Myocyte (in vitro differentiated cells): ENCODE measurements at places on chromosomes 2 and 18. TPM values are rescaled to one million over a fixed set of nuclear protein-coding genes. Genes with fewer than 3 reads are reported as not detected.

- DNase-seq, result peak; percentile 67
These were observed 4.8 kb upstream of the MRPL44 start for GRCh38 chr2:223952280-223952968.

GRCh38 chr2:46146866-46147502 is 150.2 kb upstream of the EPAS1 start:
- DNase-seq, result no peak

GRCh38 chr2:33432871-33433270 is 43.6 kb upstream of the RASGRP3 start:
- no peak for DNase-seq

DNA sequence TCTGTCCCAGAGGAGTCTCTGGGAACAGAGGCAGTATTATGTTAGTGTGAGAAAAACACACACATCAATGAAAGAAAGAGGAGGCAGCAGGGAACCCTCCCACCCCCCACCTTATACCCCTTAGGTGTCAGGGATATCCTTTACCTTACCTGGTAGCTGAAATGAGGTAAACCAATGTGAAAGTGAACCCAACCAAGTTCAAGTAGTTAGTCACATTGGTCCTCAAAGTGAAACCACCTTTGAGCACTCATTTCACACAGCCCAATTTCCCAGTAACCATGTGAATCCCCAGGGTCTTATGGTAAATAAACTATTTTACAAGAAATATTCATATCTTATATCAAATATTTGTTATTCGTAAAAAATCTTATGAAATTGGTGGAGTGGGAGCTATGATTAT is 377.8 kb downstream of the LRATD1 start:
- no peak for DNase-seq

GRCh38 chr2:236928380-236929037 is 157.2 kb upstream of the COPS8 start:
- DNase-seq, result peak; percentile 18

GRCh38 chr18:48649231-48649630 is 110.4 kb downstream of the CTIF start:
- no peak for DNase-seq

Gene LOXHD1
- total RNA-seq, result not detected in 2 replicates

DNA sequence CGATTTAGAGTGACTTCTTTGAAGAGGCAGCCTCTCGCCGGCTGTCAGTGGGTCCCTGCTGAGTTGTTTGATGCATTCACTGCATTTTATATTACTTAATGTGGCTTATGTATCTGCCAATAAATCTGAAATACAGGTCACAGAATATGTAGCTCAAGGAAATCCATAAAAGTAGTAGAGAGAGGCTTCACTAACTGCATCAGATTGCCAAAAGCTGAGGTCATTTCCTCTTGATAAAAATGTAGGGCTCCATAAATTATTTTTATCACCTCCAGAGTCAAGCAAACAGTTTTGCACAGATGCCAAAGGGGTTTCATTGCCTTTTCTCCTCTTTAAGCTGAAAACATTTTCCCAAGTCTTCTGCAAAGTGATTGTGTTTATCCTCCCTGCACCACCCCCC is 36.5 kb upstream of the CCDC93 start:
- no peak for DNase-seq

GRCh38 chr2:144480285-144480684 is 39.6 kb downstream of the ZEB2 start:
- DNase-seq, result no peak

GRCh38 chr2:235699576-235699975 is 205.7 kb downstream of the AGAP1 start:
- no peak for DNase-seq

Gene KCNE4
- 27.1 and 27.9 TPM in 2 replicates for total RNA-seq

DNA sequence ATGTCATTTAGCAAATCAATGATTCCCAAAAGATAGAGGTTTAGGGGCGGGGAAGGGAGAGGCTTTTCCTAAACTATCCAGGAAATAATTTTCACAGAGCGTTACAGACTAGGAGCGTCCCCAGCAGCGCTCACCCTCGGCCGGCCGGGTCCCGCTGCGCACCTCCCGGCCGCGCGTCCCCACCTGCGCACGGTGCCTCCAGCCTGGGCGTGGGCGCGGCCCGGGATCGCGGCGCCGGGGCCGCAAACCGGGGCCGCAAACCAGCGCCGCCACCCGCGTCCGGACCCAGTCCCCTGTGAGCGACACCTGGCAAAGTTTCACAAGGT is 684 bp upstream of the ZCCHC2 start:
- no peak for DNase-seq

Gene ANKRD30BL
- total RNA-seq, result not detected in 2 replicates

Gene DNAH7
- 0.80 and 1.4 TPM in 2 replicates for total RNA-seq
